NCI-H1694 (cell line): ENCODE measurements at places on chromosomes 5 and 9.

GRCh38 chr5:65924366-65925043 lies 1.9 kb upstream of the ERBIN start:
- peak; percentile 31 for DNase-seq

- DNase-seq, result no peak
Observed at GRCh38 chr5:139062910-139063663, 135.1 kb downstream of the SIL1 start.

DNA sequence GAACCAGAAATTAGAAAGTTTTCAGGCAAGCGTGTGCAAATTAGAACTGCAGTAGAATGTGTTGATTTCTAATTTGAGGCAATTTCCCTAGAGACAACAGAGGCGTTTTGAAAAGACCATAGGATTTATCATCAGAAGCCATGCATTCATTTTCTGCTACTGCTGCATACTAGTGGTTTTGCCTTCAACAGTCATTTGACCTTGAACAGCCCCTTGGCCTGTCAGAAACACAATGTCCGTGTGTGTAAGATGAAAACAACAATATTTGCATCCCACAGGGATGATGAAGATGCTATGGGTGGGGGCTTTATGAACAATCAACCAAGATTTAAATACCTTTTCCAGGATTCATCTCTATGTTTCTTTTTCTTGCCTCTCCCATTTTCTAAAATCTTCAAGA lies 73.7 kb downstream of the PDE4D start:
- no peak for DNase-seq

DNA sequence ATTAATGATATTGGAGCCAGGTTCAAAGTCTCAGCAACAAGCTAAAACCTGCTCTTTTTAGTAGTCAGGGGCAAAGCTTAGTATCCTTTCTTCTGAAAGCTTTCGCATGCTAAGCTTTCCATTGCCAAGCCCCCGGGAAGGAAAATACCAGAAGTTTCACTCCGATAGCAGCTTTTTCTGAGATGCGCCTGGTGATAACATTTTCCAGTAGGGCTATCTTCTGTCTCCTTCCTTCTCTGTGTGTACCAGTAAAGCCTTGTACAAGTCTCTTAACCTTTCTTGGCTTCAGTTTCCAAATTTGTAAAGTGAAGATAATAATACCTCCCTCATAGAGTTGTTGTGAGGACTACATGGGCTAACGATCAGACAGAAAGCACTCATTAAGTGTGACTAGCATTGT lies 36.7 kb downstream of the DOCK8 start:
- no peak for DNase-seq

- DNase-seq, result peak; percentile 71
Observed at GRCh38 chr5:59583810-59584562, 309.5 kb downstream of the PDE4D start.

DNA sequence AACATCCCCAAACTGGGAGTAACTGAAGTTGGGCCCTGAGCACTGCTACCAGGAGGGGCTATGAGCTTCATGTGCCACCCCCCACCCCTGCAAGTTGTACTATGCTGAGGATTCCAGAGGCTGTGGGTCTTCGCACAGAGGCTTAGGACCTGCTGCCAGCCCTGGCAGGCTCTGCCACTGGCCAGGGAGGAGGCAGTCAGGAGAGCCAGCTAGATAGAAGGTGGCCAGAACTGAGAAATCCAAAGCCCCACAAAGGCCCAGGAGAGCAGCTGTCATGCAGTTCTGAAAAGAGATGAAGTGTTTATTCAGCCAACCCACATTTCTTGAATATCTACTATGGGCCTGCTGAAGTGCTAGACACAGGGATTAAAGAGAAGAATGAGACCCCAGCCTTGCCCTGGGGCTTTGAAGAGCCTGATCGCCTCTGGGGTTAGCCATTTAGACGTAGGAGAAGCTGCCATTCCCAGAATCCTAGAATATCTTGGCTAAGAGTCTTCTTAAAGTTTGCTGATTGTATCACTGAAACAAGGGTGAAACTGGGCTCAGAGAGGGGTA lies 1.4 kb downstream of the ALAD start:
- no peak for DNase-seq

GRCh38 chr9:81771571-81771970 lies 82.2 kb upstream of the TLE1 start:
- DNase-seq, result no peak
